ENCODE measurements at places on chromosomes 12 and 14. TPM values are rescaled to one million over a fixed set of nuclear protein-coding genes. Genes with fewer than 3 reads are reported as not detected.

GRCh38 chr12:62808166-62808879 is 126.6 kb downstream of the PPM1H start:
- DNase-seq = no peak

GRCh38 chr12:68106160-68106559 is 53.4 kb downstream of the IFNG start:
- DNase-seq = no peak

DNA sequence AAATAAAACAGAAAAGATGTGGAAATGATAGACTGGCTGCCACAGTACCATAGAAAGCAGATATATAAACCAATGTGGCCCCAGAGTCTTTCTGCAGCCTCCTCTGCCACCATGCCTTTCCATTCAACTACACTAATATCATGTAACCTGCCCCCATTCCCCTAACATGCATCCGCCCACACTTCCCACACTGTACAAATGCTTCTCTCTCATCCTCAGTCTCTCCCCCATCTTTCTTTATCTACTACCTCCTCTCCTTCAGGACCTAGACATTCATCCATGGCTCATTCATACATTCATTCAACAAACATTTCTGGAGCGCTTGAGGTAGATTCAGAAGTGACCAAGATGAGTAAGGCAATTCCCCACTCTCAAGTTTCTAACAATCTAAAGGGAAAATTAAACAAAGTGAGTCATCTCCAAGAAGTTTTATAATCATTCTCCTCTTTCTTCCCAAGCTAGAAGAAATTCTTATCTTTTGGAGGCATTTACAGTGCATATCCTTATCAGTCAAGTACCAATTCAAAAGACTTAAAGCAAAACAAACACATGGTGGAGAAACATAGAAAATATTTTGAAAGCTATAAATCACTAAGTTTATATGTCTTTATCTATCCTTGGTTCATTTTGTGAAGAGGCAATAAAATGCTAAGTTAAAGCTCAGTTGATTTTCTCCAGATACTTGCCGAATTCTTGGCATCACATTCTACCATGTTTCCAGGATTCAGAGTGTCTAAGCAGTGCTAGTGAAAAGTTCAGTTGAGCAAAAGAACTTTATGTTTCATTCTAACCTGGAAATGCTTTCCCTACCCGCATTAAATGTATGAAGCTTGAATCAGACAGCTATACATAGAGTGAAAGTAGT is 70.5 kb upstream of the FRMD6 start:
- no peak for DNase-seq

GRCh38 chr12:38880288-38880687 is 25.1 kb downstream of the CPNE8 start:
- DNase-seq = no peak

DNA sequence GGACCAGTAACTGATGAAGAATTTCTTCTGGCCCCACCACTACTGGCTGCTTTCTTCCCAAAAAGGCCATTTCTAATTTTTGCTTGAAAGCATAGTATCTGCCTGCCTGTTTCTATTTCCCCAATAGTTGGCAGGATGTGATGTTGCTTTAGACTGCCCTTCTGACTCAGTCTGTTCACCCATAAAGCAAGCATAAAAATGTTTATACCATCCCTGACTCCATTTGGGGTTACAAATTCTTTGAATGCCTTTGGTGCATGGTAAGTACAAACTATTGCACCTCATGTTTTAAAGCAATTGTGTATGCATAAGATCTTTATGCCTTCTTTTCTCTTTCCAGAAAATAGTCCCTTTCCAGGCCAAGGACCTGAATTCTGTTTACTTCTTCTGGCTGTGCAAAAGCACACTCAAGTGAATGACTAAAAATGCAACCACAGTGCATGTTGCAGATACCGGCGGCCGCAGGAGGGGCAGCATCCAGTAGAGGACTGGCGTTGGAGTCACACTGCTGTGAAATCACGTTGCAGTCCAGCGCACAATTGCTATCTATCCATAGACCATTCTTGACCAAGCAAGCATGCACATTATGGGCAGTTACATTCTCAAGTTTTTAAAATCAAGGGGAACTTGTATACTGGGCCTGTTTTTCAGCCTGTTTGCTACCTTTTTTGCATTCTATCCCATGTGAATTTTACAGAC is 82.4 kb downstream of the SLC5A8 start:
- DNase-seq = no peak

DNA sequence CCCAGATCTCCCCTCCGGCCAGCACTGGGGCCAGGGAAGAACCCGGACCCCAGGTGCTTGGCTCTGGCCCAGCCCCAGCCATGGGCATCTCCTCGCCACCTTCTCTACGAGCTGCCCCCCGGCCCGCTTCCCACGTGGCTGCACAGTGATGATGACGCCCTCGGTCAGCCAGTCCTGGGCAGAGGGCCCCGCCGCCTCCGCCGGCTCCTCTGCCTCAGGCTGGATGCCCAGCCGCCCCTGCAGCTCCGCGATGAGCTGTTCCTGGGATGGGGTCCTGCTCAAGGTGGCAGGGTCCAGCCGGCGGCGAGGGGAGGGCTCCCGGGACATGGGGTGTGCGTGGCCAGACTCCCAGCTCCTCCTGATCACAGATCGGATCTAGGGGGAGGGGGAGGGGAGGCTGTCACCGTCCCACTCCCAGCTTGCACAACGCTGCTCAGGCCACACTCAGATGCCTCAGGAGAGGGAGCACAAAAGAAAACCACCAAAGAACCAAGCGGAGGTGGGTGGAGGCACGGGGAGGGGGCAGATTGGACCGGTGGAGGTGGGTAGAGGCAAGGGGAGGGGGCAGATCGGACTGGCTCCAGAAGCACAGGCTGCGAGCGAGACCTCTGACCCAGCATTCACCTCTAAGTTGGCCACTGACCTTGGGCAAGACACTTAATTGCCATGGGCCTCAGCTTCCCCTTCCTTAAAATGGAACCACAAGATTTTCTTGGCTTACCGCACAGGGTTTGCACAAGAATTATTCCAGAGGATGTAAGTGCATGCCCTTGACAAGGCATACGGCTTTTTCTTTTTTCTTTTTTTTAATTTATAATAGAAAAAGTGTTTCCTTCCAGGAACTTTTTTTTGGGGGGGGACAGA is 16.1 kb upstream of the RPLP0 start:
- no peak for DNase-seq

- DNase-seq = no peak
Observed at GRCh38 chr12:19245106-19245505, 115.6 kb downstream of the PLEKHA5 start.

- no peak for DNase-seq
Observed at GRCh38 chr12:104752016-104752415, 206.1 kb downstream of the SLC41A2 start.

GRCh38 chr12:26451763-26452162 is 256.4 kb downstream of the SSPN start:
- DNase-seq = no peak

DNA sequence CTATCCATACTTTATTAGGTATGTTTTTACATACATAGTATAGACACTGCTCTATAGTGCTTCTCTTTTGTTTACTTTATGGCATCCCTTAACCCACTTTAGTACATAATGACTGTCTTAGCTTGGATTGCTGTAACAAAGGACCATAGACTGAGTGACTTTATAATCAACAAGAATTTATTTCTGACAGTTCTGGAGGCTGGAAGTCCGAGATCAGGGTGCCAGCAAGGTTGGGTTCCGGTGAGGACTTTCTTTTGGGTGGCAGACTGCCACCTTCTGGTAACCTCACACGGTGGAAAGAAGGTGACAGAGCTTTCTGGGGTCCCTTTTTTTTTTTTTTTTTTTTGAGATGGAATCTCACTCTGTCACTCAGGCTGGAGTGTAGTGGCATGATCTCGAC is 48.6 kb upstream of the PPM1H start:
- peak; percentile 29 for DNase-seq

GRCh38 chr12:27627123-27627852 is 69.0 kb upstream of the REP15 start:
- DNase-seq = no peak

DNA sequence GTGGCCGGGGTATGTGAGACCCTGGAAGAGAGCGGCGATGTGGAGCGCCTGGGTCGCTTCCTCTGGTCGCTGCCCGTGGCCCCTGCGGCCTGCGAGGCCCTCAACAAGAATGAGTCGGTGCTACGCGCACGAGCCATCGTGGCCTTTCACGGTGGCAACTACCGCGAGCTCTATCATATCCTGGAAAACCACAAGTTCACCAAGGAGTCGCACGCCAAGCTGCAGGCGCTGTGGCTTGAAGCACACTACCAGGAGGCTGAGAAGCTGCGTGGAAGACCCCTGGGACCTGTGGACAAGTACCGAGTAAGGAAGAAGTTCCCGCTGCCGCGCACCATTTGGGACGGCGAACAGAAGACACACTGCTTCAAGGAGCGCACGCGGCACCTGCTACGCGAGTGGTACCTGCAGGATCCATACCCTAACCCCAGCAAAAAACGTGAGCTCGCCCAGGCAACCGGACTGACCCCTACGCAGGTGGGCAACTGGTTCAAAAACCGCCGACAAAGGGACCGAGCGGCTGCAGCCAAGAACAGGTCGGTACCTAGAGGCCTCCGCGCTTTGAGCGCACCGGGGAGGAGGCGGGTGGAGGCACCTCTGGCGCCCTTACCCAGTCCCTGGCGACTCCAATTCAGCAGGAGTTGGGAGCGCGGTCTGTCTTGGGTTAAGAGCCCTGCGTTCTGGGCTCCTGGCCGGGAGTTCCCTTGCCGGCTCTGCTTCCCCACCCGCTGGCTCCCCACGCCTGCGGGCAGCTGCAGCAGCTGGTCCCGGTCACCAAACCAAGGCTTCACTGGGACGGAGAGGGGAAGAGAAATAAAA is 700 bp downstream of the SIX6 start:
- no peak for DNase-seq

DNA sequence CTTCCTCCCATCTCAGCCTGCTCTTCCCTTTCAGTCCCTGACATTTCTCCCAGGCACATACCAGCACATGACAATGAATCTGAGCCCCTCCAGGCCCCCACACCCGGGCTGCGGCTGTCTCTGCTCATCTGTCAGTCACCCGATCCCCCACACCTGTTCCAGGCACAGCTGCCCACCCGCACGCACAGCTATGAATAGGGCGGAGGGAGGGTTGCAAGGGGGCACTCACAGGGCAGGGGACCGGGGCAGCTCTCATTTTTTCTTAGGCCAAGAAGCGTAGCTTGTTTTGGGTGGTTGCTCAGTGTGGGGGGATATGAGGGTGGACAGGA is 43.7 kb upstream of the TSPAN9 start:
- no peak for DNase-seq

GRCh38 chr12:1277905-1278304 is 286.9 kb downstream of the ERC1 start:
- DNase-seq = no peak

GRCh38 chr14:52086711-52087110 is 17.9 kb upstream of the NID2 start:
- DNase-seq = no peak

DNA sequence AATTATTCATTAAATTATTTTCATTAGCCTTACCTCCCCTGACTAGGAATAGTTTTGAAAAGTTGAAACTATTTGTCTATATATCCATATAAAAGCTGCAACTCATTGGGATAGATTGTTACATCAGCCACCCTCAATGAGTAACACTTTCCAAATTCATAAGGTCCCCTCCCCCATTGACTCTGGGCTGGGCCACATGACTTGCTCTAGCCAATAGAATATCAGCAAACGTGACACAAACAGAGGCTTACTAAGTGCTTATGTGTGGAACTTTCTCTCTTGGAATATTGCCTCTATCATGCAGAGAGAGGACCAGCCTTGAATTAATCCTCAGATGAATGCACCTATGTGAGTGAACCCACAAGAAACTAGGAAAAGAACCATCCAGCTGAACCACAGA is 213.7 kb downstream of the CCDC59 start:
- no peak for DNase-seq

DNA sequence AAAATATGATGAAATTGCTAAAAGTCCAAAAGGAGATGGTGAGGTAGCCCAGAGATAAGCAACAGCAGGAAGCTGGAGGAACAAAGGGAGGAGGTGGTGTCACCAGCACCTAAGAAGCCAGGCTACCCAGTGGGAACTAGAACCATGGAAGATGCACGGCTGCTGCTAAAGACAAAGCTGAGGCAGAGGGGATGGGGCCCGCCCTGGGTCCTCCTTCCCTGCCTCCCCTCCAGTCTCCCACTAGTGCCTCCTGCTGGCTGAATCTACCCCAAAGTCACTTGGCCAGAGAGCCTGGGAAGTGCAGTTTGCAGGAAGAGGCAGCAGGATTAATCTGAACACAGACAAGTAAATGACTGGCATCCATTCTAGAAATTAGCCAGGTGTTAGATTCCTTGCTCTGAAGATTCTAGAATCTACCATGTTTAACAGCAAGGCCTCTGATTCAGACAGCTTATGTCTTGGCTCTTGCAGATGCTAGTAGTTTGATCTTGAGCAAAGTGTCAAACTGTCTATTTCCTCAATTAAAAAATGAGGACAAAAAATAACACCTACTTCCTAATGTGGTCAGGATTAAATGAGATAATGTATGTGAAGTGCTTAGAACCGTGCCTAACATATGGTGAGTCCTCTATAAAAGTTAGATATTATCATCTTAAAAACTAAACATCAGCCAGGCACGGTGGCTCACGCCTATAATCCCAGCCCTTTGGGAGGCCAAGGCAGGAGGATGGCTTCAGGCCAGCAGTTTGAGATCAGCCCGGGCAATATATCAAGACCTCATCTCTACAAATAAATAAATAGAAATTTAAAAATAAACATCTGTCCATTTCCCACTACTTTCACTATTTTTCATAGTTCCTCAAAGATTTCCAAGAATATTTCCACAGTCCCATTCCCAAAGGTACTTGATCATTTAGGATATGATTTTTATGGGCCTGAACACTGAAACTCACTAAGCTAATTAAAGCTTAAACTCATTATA is 5.8 kb upstream of the LRP10 start:
- DNase-seq = no peak

DNA sequence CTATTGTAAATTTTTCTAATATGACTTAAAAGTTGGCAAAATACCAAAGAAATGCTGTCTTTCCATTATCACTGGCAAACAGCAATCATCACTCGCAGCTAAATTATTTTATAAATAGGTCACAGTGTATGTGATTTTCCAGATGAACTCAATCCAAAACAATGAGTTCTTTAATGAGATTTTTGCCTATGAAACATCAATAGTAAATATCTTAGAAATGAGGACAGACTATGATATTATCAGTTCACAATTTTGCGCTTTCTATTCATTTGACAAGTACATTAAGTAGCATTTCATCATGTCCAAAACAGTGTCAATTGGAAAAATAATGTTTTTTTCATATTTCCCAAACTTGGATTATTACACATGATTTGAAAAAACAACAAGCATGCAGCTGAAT is 65.7 kb downstream of the PIK3C2G start:
- DNase-seq = no peak

The LMNTD1 gene
- not detected for polyA plus RNA-seq

The ACSM4 gene
- not detected for polyA plus RNA-seq

The GZMB gene
- polyA plus RNA-seq = not detected

The PPFIA2 gene
- polyA plus RNA-seq = not detected

The RD3L gene
- polyA plus RNA-seq = not detected

The MYF5 gene
- polyA plus RNA-seq = not detected

All from A549 (cell line).